Left lung (tissue), 14 donors: ENCODE measurements at places on chromosomes 5 and 9.

DNA sequence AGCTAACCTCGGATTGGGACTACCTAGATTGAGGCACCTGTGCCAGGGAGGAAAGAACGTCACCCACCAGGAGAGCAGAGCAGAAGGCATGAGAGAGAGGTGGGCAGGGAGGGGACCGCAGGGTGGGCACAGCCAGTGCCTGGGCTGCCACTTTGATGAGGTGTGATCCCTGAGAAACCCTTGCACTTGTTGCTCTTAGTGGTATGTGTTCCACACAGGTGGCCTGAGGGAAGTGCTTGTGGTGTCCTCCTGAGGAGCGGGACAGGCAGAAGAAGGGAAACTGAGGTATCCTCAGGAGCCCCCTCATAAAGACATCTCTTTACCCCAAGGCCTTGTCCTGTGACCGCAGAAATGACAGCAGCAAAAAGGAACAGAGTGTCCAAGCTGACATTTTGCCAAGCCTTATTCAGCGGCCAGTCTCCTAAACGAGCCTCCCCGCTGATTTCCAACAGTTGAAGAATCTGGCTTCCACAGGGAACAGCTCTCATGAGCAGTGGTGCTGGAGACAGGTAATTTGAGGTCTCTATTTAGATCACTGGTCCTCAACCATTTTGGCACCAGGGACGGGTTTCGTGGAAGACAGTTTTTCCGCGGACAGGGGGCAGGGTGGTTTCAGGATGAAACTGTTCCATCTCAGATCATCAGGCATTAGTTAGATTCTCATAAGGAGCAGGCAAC, 82.4 kb downstream of the FOXD1 start:
- DNase-seq, result no peak

- DNase-seq, result peak; percentile 75
Observed at GRCh38 chr9:136820971-136821825, 13.4 kb downstream of the RABL6 start.

DNA sequence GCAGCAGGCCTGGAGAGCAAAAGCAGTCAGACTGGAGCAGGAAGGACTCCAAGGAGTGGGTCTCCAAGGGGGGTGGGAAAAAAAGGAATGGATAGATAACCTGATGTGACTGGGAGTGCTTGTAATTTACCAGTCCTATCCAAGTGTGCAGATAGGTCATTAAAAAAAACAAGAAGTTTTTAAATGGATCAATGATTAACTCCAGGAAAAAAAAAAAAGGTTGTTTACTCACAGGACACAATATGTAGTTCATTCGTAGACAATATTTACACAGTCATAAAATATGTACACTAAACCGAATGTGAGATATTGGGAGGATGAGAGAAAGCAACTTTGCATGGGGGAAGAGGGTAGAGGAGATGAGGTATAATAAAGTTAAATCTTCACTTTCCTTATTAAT, 20.4 kb downstream of the ZBTB5 start:
- no peak for DNase-seq

DNA sequence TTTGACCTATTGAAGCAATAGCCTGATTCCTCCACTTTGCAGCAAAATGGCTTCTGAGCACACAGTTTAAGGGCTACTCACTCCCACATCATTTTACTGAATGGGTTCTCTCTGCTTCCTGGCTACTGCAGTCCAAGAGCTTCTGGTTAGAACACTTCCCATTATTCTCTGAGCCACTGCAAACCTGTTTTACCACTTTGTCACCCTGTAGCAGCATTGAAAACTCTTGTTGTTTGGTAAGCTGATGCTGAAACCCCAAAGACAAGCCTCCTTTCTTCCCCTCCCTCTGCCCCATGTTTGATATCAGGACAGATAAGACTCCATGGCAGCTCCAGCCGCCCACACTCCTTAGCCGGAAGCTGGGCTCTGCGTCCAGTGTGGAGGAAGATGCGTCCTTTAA, 84.4 kb upstream of the RARS1 start:
- no peak for DNase-seq

GRCh38 chr9:34124099-34124498, 2.4 kb downstream of the DCAF12 start:
- no peak for DNase-seq
